Left kidney (tissue), 8 donors: ENCODE measurements at places on chromosomes 11 and 22. TPM values are rescaled to one million over a fixed set of nuclear protein-coding genes. Genes with fewer than 3 reads are reported as not detected.

GRCh38 chr11:66543263-66544107 lies 2.4 kb downstream of the ZDHHC24 start:
- DNase-seq = peak; percentile 59

The ACR gene
- 0.38 TPM for polyA plus RNA-seq

- DNase-seq = peak; percentile 60
Measured at GRCh38 chr11:114280696-114281095, 15.5 kb upstream of the NNMT start.

- DNase-seq = no peak
Measured at GRCh38 chr11:126308271-126308671, 4.4 kb downstream of the DCPS start.

- DNase-seq = peak; percentile 95
Measured at GRCh38 chr22:35914665-35915476, 113.8 kb downstream of the RBFOX2 start.

GRCh38 chr11:134532131-134532920 lies 120.3 kb upstream of the B3GAT1 start:
- DNase-seq = no peak

DNA sequence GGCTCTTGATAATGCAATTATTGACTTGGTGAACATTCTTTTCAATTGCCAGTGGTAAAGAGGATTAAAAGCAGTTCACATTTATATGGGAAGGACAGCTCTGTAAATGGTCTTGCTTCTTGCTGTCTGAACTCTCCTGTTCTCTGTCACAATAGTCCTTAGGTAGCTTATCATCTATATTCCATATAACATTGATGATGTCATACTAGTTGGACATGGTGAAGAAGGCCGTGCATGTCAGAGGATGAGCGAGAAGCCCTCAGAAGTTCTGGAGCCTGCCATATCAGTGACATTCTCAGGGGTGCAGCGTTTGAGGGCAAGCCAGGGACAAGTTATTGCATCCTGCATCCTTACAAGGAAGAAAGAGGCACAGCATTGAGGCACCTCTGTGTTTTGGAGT lies 2.6 kb upstream of the CHKB start:
- no peak for DNase-seq

DNA sequence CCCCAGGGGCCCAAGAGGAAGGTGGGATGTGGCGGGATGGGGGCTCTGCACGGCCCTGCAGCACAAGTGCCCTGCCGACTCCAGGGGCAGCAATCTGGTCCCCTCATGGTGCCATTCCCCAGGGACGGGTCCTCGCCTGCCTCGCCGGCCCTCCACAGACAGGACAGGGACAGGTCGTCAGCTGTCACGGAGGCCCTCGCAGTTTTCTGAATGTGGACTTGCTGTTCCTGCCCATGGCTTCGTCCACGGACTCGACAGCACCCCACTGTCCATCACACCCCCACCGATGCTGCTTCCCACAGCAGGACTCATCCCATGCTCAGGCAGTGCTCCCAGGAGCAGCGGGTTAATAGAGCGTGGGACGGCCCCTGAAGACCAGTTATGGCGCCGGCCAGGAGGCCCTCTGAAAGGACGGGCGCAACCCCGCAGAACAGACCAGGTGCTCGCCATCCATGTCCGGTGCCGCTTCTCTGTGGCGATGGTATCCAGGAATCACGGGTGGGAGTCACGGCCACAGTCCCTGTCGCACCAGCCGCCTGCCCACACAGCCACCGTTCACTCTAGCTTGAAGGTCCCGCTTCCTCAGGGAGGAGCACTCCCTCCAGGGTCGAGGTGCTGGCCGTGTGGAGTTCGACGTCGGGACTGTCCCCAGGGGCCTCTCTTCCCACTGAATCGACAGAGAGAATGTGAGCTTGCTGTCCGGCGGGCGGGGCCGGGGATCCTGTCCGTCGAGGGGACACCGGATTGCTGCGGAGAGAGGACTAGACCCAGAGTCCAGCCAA lies 18.5 kb upstream of the MUC2 start:
- DNase-seq = no peak

DNA sequence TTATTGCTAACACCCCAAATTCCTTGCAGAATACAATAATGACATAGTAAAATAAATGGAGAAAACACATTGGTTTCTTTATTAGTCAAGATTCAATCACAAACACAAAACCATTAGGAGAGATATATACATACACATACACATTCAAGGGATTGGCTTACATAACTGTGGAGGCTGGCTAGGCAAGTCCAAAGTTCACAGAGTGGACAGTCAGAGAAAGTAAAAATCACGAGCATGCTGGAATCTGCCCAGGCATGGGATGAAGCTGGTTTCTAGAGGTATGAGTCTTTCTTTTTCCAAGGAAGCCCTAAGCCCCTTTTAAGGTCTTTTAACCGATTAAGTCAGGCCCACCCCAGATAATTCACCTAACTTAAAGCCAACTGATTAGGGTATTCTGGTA lies 13.6 kb upstream of the OR56B1 start:
- DNase-seq = no peak

DNA sequence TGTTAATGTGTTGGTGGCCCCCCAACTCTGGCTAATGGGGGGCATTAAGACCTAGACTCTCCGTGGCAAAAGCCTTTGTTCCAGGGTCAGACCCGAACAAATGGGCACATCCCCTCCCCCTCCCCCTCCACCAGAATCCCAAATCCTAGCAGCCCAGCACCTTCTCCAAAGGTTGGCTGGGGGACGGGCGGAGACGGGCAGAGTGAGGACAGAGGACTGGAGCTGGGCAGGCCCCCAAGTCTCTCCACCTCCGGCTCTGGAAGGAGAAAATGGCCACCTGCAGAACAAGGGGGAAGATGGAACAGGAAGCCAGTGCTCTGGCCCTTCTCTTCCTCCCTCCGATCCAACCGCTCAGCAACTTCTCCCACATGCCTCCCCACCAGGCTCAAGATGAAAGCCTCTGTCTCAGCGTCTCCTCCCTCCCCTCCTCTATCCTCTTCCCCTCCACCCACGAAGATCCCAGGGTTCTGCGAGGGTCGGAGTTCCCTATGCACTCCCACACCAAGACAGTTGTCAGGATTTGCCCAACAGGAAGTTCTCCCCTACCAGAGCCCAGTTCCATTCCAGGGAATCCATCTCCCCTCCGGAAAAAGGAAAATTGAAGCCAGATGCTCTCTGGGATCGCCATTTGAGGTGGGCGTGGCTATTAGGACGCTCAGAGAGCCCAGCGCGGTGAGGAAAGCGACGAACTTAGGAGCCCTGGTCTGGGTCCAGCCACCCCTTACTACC lies 20.1 kb downstream of the ADA2 start:
- DNase-seq = peak; percentile 73
